ENCODE measurements at places on chromosomes 3 and 15. TPM values are rescaled to one million over a fixed set of nuclear protein-coding genes. Genes with fewer than 3 reads are reported as not detected.

DNA sequence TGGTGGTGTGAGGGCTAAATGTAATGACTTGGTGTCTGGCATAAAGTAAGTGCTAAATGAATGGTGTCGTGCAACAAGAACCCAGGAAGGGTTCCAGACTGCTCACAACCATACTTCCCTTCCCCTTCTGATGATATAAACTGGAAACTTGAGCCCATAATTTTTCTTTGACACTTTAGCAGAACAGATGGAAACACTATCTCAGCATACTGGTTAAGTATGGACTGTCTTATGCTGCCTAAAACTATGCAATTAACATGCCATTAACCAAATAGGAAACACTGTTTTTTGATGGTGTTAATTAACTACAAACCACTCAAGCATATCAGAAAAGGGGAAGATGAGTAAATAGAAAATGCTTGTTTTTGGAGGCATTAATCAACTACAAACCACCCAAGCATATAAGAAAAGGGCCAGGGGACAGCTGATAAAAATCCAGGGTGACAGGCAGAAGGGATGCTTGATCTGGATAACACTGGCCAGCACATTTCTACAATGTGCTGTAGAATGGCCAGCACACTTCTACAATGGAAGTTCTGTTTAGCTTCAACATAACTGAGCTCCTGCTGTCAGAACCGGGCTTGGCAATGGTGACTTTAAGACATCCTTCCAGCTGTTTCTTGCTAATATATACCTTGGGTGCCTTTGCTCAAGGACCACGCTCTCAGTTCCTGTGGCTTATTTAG lies 85.5 kb upstream of the FAM3D start:
- H3K4me3 ChIP-seq = no peak overlapping the region
- H3K4me1 ChIP-seq = no peaks in the 10 kb centered on the region

DNA sequence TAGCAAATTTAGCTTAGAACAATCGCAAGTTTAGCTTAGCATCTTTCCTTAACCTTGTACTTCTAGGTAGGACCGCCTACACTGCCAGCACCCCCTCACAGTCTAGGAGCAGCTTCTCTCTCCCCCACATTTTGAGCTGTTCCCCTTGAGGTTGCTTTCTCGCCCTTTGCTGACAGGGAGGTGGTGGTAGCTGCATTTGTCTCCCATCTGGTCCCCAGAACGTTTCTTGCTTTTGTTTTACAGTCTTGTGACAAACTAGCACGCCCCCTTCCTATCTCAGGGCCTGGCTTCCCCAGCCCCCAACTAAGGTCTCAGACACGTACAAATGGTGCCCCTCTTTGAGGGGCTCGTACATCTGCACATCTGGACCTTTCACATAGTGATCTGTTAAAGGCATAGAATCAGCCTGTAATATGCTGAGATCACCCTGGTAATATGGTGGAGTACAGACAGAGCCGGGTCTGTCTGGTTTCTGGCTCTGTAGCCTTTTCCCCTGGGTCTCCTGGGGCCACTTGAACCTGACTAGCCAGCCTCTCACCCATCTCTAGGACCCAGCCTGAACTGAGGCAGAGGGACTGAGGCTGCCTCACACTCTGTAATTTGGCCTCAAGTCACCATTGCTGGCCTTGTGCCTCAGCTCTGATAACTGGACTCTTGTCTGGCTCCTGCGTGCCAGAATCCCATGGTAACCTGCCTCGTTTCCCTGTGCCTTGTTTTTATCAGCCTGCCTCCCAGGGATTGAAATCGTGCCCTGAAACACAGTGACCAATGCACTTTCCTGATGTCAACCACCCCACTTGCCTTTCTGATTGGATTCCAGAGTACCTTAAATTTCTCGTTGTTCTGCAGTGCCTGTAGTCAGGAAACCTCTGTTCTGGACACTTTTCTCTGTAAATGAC lies 27.7 kb downstream of the CRTC3 start:
- no peak for DNase-seq
- no peak overlapping the region for H3K4me3 ChIP-seq
- H3K27me3 ChIP-seq = no peaks in the 10 kb centered on the region

The SHC4 gene
- total RNA-seq = 0.26 TPM

The PTPN23 gene
- 38.0 TPM for total RNA-seq

The TEX55 gene
- not detected for total RNA-seq

The CCR5 gene
- not detected for total RNA-seq

The CAND2 gene
- total RNA-seq = 10.2 TPM

- no peaks in the 10 kb centered on the region for H3K4me1 ChIP-seq
- no peak for DNase-seq
- H3K27ac ChIP-seq = no peak overlapping the region
- no peak overlapping the region for H3K4me3 ChIP-seq
- no peaks in the 10 kb centered on the region for H3K27me3 ChIP-seq
- H3K36me3 ChIP-seq = no peaks in the 10 kb centered on the region
Observed at GRCh38 chr3:122100591-122101463, 45.7 kb downstream of the CD86 start.

DNA sequence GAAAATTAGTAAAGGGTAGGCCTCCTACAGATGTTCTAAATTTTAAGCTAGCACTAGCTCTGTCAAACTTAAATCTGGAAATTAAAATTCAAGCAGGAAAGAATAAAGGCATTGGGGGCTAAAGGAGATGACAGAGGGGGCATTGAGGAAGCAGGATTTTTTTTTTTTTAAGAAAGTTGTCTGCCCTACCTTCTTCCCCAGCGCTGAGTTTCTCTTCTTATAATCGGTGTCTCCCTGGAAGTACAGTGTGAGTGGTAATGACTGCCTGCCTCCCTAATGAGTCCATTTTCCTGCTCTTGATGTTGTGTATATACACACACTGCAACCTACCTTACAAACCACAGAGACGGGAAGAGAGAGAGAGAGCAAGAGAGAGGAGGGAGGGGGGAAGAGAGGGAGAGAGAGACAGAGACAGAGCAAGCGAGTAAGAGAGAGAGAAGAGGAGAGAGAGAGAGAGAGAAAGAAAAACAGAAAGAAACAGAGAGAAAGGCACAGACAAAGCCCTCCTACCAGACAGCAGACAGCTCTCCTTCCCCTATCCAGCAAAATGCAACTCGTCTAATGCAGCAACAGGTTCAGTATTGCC lies 47.0 kb downstream of the ZBTB20 start:
- DNase-seq = no peak
- H3K4me1 ChIP-seq = no peaks in the 10 kb centered on the region
- H3K36me3 ChIP-seq = 0 out of 2 replicates have a peak, but pooled peaks cover 4% of the 10 kb centered on the region
- no peak overlapping the region for H3K4me3 ChIP-seq
- H3K27ac ChIP-seq = no peak overlapping the region

The RPL14 gene
- total RNA-seq = 2,490 TPM

The MBD4 gene
- total RNA-seq = 41.0 TPM

The PTH1R gene
- total RNA-seq = 0.99 TPM

The CDHR4 gene
- total RNA-seq = not detected

- peaks cover 17% of the 10 kb centered on the region for H3K36me3 ChIP-seq
- H3K27me3 ChIP-seq = no peaks in the 10 kb centered on the region
- DNase-seq = no peak
- H3K4me1 ChIP-seq = no peaks in the 10 kb centered on the region
- H3K27ac ChIP-seq = no peak overlapping the region
Observed at GRCh38 chr3:179743913-179744312, 91.1 kb downstream of the USP13 start.

DNA sequence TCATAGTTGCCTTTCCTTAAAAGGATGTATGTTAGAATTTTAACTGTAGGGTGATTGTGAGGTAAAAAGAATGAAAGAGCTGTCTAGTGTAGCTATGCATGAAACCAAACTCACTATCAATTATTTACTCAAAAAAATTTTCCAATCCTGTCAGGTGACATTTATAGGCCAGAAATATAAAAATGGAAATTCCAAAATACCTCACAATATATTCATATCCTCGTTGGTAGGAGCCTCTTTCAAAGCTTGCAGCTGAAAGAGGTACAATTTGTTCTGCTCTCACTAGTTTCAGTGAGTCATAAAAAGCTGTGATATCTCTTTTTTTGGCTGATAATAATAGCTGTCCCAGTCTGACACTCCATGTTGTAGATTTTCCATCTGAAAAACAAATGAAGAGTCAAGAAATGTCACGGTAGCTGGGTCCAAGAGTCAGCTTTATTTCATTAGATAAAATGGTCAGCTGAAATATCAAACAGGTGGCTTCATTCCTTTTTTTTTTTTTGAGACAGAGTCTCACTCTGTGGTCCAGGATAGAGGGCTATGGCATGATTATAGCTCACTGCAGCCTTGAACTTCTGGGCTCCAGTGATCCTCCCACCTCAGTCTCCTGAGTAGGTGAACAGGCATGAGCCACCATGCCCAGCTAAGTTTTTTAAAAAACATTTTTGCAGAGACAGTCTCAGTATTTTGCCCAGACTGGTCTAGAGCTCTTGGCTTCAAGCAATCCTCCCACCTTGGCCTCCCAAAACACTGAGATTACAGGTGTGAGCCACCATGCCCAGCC lies 50.8 kb upstream of the XRN1 start:
- H3K4me3 ChIP-seq = no peak overlapping the region
- no peaks in the 10 kb centered on the region for H3K4me1 ChIP-seq
- DNase-seq = no peak
- no peaks in the 10 kb centered on the region for H3K27me3 ChIP-seq

DNA sequence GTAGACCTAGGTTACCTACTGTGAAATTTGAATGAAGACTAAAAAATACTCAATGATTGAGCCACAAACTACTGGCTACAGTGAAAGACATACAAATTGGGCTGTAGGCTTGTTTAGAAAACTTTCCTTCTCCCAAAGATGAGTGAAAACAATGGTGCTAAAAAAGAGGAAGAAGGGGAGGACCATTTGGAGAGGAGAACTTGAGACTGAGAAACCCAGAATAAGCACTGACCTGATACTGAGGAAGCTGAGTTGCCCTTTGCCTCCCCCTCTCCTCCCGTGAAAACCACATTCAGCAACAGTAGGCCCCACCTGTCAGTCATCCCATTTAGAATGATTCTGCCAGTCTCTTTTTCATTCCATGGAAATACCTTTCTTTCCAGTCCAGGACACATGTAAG lies 484.0 kb upstream of the TGFBR2 start:
- no peaks in the 10 kb centered on the region for H3K4me1 ChIP-seq
- H3K27ac ChIP-seq = no peak overlapping the region
- peaks cover 7% of the 10 kb centered on the region for H3K36me3 ChIP-seq
- no peak for DNase-seq

GRCh38 chr15:67389975-67390374 lies 131.0 kb upstream of the C15orf61 start:
- H3K4me3 ChIP-seq = no peak overlapping the region
- DNase-seq = no peak
- no peaks in the 10 kb centered on the region for H3K27me3 ChIP-seq
- no peaks in the 10 kb centered on the region for H3K4me1 ChIP-seq
- H3K36me3 ChIP-seq = no peaks in the 10 kb centered on the region

The GOLGA6L24 gene
- not detected for total RNA-seq

The PLSCR5 gene
- total RNA-seq = not detected

DNA sequence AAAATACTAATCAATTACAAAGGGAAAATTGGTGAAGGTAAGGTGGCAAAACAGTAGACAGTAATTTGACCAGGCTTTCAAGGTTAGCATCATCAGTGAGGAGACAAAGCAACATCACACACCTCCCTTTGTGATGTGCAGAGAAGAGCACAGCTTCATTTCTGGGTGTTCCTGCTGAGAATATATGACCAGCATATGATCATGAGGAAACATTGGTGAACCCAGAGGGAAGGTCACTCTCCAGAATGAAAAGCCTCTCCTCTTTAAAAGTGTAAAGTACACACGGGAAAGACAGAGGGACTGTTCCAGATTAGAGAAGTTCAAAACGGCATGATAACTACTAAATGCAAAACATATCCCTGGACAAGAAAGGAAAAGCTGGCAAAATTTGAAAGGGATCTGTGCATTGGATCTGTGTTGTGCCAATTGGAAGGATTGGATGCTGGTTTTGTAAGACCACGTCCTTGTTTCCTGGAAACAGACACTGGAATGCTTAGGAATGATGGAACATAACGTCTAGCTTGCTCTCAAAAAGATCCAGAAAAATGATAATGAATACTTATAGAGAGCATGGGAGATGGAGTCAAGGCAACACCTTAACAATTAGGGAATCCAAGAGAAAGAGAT lies 80.6 kb upstream of the MITF start:
- no peak for DNase-seq
- H3K27ac ChIP-seq = no peak overlapping the region
- no peaks in the 10 kb centered on the region for H3K27me3 ChIP-seq
- no peaks in the 10 kb centered on the region for H3K36me3 ChIP-seq

DNA sequence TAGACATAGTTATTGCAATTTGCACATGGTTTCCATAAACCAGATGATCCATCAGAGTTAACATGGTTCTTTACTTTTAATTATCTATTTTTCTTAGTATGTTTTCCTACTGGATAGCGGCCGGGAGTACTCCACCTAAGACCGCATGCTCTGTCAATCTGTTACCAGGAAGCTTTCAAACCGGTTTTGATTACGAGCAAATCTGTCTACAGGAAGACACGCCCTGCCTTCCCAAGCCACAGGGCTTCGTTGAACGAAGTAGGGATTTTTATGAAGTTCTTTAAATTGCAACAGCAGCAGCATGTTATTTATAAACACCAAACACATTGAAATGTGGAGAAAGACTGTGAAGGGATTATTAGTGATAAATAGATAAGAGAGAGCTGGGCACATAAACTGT lies 283.3 kb upstream of the ROBO2 start:
- no peak overlapping the region for H3K4me3 ChIP-seq
- H3K27ac ChIP-seq = no peak overlapping the region
- no peaks in the 10 kb centered on the region for H3K27me3 ChIP-seq
- H3K36me3 ChIP-seq = no peaks in the 10 kb centered on the region
- no peak for DNase-seq
- no peaks in the 10 kb centered on the region for H3K4me1 ChIP-seq

The TNFAIP8L3 gene
- 0.31 TPM for total RNA-seq

GRCh38 chr3:141655801-141656200 lies 82.3 kb upstream of the RNF7 start:
- H3K4me1 ChIP-seq = no peaks in the 10 kb centered on the region
- 0 out of 3 replicates have a peak, but pooled peaks cover 3% of the 10 kb centered on the region for H3K36me3 ChIP-seq
- H3K27ac ChIP-seq = no peak overlapping the region
- no peak overlapping the region for H3K4me3 ChIP-seq

The AP3B2 gene
- 9.8 TPM for total RNA-seq

GRCh38 chr3:186184021-186184420 lies 75.1 kb upstream of the ETV5 start:
- H3K27me3 ChIP-seq = no peaks in the 10 kb centered on the region
- no peak overlapping the region for H3K4me3 ChIP-seq
- DNase-seq = no peak
- H3K27ac ChIP-seq = no peak overlapping the region
- no peaks in the 10 kb centered on the region for H3K4me1 ChIP-seq

GRCh38 chr15:78139578-78139977 lies 8.3 kb upstream of the CIB2 start:
- H3K36me3 ChIP-seq = no peaks in the 10 kb centered on the region
- H3K4me1 ChIP-seq = no peaks in the 10 kb centered on the region
- DNase-seq = no peak
- H3K27ac ChIP-seq = no peak overlapping the region
- no peaks in the 10 kb centered on the region for H3K27me3 ChIP-seq

The OXTR gene
- 1.7 TPM for total RNA-seq

The TNFSF10 gene
- not detected for total RNA-seq

The TERC gene
- total RNA-seq = 14.1 TPM
